ENCODE measurements at places on chromosomes 5 and 9. TPM values are rescaled to one million over a fixed set of nuclear protein-coding genes. Genes with fewer than 3 reads are reported as not detected.

GRCh38 chr5:170434966-170435605 lies 45.9 kb upstream of the KCNMB1 start:
- H3K4me1 ChIP-seq, result no peaks in the 10 kb centered on the region
- no peak overlapping the region for H3K27ac ChIP-seq
- peaks cover 3% of the 10 kb centered on the region for H3K27me3 ChIP-seq
- no peaks in the 10 kb centered on the region for H3K36me3 ChIP-seq
- H3K4me3 ChIP-seq, result no peak overlapping the region

DNA sequence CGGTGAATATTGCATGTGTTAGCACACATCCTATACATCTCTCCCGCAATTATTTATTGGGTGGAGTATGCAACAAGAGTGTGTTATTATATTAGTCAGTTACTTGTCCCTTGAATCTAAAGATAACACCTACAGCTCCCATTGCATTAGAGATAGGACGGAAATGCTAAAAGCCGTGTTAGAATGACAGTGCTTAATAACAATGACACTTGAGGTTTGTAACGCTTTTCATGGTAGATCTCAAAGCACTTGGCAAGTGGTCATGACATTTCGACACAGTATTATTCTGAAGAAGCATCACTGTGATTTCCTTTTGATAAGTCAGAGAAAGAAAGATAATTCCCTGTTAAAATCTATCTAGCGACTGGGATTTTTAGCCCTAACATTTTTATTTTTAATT lies 33.4 kb upstream of the TRIO start:
- no peak overlapping the region for H3K27ac ChIP-seq
- no peaks in the 10 kb centered on the region for H3K36me3 ChIP-seq
- no peak overlapping the region for H3K4me3 ChIP-seq
- DNase-seq, result no peak

DNA sequence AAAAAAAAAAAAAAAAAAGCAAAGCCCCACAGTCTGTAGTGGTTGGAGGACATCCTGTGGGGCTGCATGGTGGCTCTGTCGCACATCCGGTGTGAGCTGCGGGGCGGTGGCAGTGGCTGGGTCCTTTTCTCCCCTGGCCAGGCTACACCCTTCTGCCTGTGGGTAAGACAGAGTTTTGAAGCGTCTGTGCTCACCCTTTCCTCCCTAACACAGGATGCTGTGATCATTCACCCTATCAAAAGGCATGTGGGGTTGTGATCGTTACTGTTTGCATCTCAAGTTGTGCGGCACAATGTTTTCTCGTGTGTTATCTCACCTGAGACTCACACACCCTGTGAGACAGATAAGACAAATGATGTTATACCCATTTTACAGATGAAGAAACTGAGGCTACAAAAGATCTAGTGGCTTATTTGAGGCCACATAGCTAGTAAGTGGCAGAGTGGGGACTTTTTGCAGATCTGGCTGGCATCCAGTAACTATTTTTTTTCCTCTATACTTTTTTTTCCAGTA lies 17.5 kb downstream of the IRF1 start:
- DNase-seq, result peak; percentile 90
- H3K4me1 ChIP-seq, result peaks cover 75% of the 10 kb centered on the region
- peak overlapping the region; percentile 91 for H3K27ac ChIP-seq
- H3K4me3 ChIP-seq, result peak overlapping the region; percentile 7

DNA sequence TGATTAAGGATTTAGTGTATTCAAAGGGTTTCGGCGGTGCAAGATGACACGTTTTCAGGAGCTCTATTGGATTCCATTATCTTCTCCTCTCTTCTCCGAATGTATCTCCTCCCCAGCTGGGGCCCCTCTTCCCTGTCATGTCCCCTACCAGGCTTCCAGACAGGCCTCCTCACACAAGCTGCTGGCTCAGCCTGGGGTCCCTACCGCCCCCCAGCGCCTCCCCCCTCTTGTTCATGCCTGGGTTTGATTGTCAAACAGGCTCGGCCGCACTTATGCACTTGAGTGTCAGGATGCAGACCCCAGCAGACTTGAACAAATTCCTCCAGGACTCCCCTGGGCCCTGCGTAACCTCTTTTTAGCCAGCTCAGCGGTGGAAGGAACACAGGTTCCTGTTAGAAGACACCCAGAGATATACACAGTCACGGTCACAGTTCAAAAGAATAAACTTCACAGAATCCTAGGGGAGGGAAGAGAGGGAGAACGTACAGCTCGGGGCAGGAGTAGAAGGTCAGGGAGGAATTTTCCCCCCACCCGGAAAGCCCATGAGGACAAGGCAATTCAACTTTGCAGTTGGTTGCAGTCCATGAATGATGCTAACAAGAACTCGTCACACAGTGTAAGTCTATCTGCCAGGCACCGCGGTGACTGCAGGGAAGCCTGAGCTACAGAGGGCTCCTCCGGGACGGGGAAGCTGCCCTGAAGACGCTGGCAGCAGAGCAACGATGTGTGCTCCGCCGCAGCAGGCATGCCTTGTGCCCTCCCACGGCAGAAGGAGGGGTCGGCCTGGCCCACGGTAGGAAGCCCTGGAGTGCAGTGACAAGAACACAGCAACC lies 560.0 kb downstream of the BNC2 start:
- H3K27ac ChIP-seq, result no peak overlapping the region
- no peak for DNase-seq
- H3K36me3 ChIP-seq, result no peaks in the 10 kb centered on the region
- H3K27me3 ChIP-seq, result no peaks in the 10 kb centered on the region

The ITGA2 gene
- total RNA-seq, result 2.2 TPM

The ARSI gene
- not detected for total RNA-seq

The WHRN gene
- total RNA-seq, result 2.8 TPM

GRCh38 chr5:100319885-100320284 lies 215.3 kb upstream of the FAM174A start:
- no peaks in the 10 kb centered on the region for H3K27me3 ChIP-seq
- no peaks in the 10 kb centered on the region for H3K4me1 ChIP-seq
- no peak for DNase-seq
- H3K36me3 ChIP-seq, result no peaks in the 10 kb centered on the region
- no peak overlapping the region for H3K27ac ChIP-seq
- no peak overlapping the region for H3K4me3 ChIP-seq

- H3K36me3 ChIP-seq, result no peaks in the 10 kb centered on the region
- H3K27ac ChIP-seq, result no peak overlapping the region
- DNase-seq, result no peak
Measured at GRCh38 chr9:8521112-8521511, 721.5 kb upstream of the DMAC1 start.

GRCh38 chr9:115999498-115999897 lies 154.1 kb upstream of the PAPPA start:
- no peak for DNase-seq
- no peaks in the 10 kb centered on the region for H3K4me1 ChIP-seq

The SLC34A1 gene
- not detected for total RNA-seq

DNA sequence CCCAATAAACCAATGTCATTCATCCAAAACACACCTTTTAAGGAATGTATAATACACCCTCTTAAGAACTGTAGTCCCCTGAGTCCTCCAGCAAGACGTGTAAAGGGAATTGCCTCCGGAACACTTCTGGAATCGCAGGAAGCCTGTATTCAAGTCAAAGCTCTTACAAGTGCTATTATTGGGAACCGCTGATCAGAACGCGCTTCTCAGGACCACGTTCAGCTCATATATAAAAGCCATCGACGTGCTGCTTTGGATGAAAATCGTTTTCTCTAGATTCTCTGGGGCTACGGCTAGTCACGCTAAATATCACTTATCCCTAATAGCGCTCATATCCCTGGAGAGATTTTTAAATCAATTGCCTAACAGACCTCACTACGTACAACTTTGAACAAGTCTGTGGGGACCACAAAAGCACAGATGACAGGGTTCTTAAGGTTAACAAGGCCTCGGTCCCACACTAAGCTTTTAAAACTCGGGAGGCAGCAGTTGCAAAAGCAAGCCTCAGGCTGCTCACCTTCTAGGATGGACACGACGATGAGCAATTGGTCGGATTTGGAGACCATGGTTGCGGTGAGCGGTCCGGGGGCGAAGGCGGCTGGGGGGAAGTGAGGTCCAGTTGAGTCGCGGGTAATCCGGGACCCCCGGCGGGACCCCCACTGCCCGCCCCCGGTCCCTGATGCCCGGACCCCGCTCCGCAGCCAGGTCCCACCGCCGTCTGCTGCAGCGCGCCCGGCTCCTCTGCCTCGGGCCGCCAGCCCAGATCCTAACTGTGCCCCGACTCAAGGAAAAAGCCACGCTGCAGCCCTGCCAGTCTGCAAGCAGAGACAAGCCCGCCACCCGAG lies 548 bp downstream of the CEP120 start:
- DNase-seq, result peak; percentile 42
- H3K27ac ChIP-seq, result no peak overlapping the region
- H3K4me1 ChIP-seq, result peaks cover 34% of the 10 kb centered on the region
- peaks cover 5% of the 10 kb centered on the region for H3K36me3 ChIP-seq
